Posterior vena cava (tissue), 2 donors: ENCODE measurements at places on chromosomes 3 and 15.

DNA sequence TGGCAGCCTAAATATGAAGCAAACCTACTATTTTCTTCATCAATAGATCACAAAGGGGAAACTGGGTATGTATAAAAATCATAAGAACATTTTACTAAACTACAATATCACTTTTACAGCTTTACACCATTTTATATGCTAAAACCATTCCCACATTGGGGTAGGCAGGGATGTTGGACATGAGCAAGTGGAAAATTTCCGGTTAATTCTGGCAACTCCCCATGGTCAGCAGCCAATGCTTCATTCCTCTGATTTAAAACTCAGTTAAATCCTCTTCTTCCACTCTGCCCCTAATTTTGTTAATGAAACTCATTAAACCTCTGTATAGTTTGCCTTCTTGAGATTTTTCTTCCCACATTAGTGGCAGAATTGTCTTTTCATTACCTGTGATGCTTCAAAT is 552.5 kb upstream of the NECTIN3 start:
- DNase-seq: no peak

GRCh38 chr3:65984975-65985374 is 53.7 kb downstream of the MAGI1 start:
- DNase-seq: no peak

DNA sequence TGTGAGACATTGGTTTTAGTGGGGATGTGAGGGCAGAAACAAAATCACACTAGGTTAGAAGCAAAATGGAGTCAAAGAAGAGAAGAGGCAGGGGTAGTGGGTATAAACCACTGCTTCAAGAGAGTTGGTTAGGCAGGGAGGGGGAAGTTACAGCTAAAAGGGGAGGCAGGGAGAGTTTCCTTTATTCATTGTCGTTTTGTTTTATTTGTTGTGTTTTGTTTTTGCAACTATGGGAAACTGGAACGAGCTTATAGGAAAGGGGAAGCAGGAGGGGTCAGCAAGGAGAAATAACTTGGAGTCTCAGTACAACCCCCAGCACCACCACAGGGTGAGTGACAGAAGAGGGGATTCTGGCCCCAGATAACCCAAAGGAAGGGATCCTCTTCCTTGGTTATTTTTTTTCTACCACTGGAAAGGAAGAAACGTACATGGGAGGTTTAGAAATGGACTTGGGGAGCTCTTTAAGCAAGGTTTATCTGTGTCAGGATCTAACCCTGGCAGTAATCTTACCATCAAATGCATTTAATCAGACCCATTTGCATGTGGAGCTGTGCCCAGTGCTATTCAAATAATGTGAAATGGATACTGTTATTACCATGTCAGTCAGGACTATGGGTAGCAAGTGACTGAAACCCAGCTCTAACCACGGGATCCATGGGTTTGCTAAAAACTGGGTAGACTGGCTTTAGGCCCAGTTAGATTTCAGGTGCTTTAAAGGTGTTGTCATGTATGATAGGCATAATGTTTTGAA is 68.7 kb downstream of the CCNL1 start:
- no peak for DNase-seq

- DNase-seq: no peak
Measured at GRCh38 chr3:80993241-80993945, 768.1 kb downstream of the GBE1 start.

GRCh38 chr3:11335056-11335608 is 62.9 kb downstream of the ATG7 start:
- DNase-seq: no peak

DNA sequence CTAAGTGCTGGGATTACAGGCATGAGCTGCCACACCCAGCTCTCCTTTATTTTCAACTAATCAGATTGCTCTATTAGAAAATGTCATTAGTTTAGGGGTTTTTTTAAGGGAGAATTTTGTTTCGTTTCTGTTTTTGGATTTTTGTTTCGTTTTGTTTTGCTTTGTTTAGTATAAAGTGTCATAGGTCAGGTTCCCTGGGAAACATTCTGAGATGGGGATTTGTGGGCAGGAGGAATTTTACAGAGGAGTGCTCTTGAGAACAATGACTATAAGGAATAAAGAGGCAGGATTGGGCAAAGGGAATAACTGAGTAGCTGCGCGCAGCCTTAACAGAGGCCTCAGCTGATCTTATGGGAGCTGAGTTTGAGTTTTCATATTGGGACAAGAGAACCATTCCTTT is 86.8 kb upstream of the NR2F2 start:
- DNase-seq: no peak

DNA sequence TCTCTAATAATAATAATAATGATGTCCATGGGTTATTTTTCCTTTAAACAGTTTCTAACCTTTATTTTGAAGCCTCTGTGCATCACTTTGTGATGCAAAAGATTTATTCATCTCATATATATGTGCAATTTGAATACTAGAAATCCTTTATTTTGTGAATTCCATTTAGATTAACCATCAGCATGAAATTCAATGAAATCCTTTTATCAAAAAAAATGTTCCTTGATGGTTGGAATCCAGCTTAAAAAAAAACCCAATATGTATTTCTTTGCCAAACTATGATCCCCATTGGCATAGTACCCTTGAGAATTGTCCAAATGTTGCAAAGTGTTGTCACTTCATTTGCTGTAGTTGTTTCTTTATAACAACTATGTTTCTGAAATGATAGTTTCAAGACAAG is 7.4 kb downstream of the TBC1D23 start:
- no peak for DNase-seq

DNA sequence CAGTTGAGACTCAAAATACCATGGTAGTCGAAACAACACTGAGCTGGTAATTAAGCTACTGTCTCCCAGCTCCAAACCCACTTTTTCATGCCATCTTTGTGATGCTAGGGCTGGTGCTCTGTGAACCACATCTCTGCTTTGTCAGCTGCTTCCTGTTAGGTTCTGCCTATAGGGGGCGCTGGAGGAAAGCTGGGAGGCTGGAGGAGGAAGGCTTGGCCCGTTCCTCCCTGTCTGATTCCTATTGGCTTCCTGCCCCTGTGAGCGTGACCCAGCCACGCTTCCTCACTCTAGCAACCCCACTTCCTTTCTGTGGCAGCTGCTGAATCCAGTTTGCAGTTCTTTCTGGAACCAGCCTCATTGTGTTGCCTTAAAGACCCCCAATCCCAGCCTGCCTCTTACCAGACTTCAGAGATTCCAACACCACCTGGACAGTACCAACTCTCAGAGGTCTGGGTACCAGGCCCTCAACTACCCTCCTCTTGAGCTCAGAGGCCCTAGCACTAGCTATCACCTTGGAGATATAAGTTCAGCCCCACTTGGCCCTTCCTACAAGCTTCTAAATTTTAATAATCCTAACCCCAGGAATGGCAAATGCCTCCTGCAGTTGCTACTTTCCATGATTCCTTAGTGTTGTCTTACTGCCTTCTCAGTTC is 120.9 kb downstream of the ERC2 start:
- DNase-seq: no peak
